GM12878 (cell line): ENCODE measurements at places on chromosomes 2 and 18.

- no peak for DNase-seq
These were observed 750 bp downstream of the STRADB start for GRCh38 chr2:201452058-201452921.

- no peak for DNase-seq
These were observed 117.8 kb downstream of the ACKR3 start for GRCh38 chr2:236687296-236687965.

- DNase-seq: no peak
These were observed 139.0 kb upstream of the SESTD1 start for GRCh38 chr2:179403624-179404023.

DNA sequence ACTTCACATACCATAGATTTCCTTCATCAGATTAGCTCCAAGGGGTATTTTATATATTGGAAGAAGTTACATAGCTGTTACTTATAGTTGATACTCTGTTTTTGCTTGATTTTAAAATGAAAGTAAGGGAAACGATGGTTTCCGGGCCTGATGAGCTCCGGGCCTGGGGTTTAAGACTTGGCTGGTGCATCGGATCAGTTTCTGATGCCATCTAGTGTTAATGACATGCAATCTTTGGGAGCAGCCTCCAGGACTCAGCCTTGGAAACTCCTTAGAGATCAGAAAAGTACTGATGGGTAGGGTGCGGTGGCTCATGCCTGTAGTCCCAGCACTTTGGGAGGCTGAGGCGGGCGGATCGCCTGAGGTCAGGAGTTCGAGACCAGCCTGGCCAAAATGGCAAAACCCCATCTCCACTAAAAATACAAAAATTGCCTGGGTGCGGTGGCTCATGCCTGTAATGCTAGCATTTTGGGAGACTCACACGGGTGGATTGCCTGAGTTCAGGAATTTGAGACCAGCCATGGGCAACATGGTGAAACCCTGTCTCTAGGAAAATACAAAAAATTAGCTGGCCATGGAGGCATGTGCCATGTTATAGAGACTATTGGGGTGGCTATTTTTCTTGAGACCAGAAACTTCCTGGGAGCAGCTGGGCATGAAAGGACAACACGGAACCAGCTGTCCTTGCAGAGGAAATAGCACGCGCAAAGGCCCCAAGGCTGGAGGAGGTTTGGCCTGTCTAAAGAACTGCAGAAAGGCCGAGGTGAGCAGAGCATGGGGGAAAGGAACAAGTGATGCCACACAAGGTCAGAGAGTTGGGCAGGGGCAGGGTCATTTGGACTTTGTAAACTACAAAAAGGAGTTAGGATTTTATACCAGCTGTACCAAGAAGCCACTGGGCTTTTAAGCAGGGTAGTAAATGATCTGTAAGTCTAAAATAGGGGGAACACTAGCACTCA, 46.9 kb upstream of the CNOT11 start:
- DNase-seq: no peak

DNA sequence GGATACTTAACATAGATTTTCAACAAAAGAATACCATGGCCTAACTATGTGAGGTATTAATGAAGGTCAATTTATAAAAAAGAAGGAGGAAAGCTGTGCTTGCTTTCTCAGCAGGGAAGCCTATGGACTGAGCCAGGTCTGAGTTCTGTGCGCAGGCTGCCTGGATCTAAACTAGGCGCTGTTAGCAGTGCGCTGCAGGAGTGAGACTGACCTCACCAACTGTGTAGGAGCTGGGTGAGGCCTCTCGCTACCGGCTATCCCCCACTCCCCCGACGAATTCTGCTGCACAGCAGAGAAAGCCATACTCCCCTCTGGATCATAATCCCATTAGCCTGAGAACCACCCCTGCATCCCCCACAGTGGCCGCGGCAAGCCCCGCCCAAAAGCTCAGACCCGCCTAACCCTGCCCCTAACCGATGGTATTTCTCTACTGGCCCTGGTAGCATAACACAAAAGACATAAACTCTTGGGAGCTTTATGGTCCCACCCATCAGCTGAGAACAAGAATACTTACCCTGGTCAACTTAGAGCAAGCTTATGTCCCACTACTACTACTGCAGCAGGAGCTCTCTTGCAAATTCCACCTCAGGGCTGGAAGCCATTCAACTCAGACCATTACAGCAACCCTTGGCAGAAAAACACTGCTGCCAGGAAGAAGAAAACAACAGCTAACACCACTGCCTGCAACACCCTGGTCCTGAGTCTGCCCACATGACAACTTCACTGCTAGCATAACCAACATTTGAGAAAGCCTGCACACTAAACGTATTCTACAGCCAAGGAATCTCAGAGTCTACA, 28.0 kb downstream of the SULT1C2 start:
- no peak for DNase-seq
